ENCODE measurements at places on chromosomes 6 and 20.
A peak's percentile ranks its signal among the peaks of the same experiment; 100 is the strongest.

DNA sequence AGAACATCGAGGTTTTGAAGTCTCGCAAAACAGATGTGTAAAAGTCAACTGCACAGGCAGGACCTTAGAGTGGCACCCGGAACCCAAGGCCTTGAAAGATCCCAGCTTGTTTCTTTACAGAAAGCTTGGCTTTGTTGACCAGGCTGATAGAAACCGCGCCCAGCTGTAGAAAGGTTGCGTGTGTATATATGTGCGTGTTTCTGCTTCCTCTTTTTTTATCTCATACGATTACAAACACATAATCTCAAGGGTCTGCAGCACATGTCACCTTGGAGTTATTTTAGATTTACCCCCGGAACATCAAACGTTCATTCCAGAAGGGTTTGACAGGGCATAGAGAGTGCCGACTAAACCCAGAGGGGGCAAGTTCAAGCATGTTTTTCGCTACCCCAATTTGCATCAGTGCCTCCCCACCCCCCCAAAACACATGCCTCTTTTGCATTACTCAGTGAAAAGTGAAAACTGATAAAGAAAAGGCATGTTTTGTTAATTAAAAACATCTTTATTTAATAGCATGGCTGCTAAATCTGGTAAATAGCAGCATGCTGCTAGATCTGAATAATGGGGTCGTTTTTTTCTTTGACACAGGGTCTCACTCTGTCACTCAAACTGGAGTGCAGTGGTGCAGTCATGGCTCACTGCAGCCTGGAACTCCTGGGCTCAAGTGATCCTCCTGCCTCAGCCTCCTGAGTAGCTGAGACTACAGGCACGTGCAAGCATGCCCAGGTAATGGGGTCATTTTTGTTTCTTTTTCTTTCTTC is 33.2 kb upstream of the NCOA3 start:
- DNase-seq = no peak

DNA sequence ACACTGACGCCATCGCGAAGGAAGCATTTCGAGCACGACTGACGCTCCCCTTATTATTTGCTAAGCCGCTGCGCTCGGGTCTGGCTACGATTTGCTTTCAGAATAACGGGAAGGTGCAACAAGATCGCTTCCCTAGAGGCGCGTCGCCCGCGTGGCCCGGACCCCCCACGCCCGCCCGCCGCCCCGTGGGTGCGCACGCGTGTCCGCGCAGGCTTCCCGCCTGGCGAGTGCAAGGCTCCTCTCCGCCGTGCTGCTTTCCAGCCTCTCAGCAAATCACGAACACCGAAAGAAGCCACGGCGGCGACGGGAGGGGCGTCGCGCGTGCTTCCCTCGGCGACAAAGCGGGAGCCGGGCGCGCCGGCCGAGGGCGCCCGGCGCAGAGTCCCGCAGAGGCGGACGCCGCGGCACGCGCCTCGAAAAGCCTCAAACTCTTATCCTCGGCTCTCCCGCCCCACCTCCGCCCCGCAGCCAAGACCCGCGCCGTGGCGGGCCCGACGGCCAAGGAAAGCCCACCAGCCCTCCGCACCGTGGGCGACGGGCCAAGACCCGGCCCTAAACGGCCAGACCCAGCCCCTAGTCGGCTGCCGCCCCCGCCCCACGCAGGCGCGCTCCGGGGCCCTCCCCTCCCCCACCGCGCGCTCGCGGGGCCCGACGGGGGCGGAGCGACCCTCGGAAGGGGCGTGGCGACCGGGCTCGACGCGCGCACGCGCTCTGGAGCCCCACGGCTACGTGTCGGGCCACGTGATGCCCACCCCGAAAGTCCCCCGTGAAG is 987 bp upstream of the QKI start:
- peak; percentile 80 for DNase-seq

GRCh38 chr6:98644063-98644462 is 190.3 kb upstream of the POU3F2 start:
- DNase-seq = no peak

DNA sequence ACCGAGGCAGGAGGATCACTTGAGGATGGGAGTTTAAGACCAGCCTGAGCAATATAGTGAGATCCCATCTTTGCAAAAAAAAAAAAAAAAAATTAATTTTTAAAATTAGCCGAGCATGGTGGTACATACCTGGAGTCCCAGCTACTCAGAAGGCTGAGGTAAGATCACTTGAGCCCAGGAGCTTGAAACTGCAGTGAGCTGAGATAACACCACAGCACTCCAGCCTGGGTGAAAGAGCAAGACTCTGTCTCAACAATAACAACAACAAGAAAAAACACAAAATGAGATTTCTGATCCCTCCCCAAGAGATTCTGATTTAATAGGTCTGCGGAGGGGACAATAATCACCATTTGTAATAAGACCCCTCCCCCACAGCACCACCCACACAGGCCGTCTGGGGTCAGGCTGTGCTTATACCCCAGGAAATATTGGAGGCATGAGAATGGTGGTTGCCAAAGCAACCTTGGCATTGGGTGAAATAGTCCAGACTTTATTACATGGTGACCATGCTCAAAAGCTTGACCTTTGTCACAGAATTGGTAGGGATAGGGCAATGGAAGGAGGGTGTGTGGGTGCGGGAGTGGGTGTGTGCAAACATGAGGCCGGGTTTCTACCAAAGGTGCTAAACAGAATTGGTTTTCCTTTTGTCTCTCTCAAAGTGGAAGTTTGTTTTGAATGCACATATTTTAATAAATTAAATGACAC is 24.4 kb upstream of the ADTRP start:
- no peak for DNase-seq

DNA sequence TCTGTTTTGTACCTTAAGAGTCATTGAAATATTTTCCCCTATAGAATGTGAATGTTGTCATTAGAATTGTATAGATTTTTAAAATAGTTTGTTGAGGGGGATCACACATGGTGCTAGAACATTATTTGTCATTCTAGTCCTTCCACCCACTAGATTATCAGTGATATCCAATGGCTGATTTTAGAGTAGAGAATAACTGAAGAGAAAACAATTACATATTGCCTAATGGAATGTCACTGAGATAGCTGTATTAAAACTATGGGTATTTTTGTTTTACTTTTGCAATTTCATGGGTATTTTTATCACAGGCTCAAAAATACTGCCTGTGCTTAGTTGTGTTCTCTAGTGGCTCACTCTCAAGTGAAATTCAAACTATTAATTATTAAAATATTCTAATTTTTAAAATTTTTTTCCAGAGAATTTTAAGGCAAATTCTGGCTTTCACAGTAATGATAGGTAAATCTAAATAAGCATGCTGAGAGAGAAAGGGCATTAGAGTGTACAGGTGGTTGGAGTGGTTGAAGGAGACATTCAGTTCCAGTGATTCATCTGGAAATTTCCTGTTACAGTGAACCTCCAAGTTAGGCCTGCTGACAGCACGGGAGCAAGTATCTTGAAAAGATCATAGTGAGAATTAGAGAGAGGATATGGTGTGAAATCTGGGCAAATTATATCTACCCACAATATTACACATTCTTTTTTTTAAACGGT is 399.6 kb downstream of the NKAIN2 start:
- DNase-seq = peak; percentile 79

- DNase-seq = no peak
Measured at GRCh38 chr6:158963020-158963808, 36.8 kb downstream of the RSPH3 start.

Data from cerebellar cortex (tissue), 1 donor.